ENCODE measurements at places on chromosomes 3 and 15.

DNA sequence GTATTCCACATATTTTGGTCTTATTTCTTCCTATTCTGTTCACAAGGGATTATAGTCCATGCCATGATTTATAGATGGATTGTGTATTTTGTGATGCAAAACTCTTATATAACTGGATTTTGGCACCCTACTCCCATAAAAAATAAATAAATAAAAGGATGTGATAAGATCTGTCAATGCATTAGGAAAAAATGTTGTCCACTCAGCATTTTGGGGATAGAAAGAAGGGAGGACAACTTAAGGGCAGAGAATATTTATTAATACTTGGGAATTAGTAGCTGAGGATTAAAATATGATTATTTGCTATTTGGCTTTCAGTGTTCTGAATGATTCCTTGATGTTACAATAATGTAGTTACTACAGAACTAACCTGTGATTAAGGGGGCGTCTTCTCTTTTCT is 682.6 kb downstream of the ZBBX start:
- no peak for DNase-seq

DNA sequence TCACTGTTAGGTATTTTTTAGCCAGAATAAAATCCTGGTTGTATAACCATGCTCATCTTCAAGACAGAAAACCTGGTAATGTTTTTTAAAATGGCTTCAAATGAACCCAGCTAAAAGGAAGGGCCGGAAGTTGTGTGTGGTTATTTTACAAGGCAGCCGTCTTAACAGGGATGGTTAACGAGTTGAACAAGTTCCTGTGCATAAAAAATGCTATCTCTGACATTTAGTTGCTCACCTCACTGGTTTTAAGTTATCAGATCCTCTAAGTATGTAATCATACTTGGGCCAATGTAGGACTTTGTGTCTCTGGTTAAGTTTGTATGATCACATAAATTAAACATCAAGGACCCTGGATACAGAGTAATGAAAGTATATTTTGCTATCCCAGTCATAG is 2.1 kb downstream of the ATP11B start:
- no peak for DNase-seq

- no peak for DNase-seq
These were observed 611.2 kb upstream of the CFAP20DC start for GRCh38 chr3:59660852-59661625.

DNA sequence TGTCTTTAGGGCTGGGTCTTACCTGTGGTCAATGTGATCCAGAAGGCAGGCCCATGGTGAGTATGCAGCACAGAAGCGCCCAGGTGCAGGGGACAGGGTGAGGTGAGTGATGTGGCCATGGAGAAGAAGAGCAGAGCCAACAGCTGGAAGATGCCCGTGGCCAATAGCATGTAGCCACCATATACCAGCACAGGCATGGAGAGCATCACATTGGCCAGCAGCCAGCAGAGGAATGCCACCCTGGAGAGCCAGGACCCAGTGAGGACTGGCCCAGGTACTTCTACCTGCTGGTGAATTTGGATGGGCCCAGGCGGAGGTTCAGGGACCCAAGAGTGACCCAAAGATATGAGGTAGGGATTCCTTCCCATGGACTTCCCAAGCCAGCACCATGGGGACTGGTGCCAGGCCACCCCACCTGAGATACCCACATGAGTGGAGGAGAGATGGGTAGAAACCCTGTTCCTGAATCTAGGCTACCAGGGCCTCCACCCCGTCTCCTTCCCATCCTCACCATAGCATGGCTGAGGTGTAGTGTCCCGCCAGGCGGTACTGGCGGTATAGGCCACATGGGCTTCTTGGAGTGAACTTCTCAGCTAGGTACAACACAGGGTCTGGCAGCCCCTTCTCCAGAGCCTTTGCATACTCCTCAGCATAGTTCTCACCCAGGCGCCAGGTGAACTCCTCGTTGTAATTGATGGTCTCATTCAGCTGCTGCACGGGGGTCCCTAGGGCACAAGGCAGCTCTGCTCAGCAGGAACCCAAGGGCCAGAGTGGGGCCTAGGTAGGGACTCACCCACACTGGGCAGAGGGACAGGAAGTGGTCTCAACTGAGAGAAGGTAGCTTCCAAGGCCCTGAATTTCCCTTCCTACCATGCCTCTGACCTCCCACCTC is 6.2 kb downstream of the DUOXA2 start:
- DNase-seq, result no peak

DNA sequence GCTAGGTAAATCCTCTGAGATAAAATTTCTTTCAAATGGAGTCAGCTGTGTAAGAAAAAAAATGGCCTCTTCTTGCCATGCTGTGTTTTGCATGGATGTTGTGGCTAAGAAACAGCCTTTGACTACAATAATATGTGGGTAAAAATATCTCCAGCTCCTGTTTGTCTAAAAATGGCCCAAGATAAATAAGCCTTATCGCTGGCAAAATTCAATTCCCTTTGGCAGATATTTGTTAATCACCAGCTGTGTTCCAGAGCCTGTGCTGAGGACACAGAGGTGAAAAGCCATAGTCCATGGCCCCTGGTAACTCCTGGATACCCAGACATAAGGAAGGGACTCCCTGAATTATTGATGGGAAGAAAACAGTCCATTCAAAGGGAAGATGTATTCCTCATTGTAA is 15.3 kb upstream of the RAMAC start:
- no peak for DNase-seq

DNA sequence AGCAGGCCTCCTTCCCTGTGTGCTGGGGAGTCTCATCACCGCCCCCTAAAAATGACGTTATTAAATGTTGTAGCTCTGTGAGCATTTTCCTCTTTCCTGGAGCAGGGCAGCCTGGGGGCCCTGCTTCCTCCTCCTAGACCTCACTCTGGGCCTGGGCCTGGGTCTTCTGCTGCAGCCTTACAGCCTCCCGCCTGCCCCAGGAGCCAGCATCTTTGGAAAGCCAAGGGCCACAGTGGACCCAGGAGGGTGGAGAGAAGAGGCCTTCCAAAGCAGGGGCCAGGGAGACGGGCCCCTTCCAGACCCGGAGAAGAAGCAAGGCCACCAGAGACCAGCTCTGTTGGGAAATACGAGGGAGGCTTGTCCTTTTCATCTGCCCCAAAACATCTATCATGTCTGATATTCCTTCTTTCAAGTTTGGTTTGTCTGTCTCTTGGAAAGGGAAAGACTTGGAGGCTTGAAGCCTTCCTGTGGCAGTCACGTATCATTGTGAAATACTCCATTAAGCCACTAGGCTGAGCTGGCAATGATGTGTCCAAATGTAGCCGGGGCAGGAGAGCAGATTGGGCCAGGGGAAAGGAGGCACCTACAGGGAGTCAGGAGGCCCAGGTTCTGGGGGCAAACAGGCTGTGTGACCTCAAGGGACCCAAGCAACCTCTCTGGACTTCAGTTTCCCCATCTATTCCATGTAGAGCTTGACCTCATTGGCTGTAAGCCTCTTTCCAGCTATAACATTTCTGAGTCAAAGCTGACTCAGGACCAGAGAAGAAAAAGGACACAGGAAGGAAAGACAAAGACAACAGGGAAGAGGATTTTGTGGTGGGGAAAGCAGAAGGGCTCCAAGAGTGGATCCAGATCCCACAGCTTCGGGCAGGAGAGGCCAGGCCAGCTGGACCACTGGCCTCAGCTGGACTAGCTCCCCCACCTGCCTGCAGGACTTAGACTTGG is 31.1 kb downstream of the CYP11A1 start:
- DNase-seq, result no peak

DNA sequence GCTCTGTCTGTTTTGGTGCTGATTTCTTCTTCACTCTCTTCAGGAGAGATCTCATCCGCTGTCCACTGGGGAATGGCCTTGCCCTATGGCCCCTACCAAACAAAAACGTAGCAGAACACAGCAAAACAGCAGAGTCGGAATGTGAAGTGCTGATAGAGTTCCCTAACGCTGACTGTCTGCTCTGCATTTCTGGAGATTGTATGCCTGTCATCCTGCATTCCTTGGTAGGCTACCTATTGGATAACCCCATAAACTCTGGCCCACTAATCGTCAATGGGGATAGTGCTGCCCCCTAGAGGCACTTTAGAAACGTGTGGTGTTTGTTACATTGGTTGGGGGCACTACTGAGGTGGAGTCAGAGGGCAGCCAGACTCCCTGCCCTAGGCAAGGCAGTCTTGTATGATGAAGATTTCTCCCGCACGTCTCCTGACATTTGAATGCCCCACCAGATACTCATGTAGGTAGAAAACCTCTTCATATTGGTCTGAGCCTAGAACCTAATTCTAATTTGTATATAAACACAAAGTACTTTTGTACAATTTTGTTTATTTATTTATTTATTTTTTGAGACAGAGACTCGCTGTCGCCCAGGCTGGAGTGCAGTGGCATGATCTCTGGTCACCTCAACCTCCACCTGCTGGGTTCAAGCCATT is 15.6 kb upstream of the MAGEF1 start:
- DNase-seq, result peak; percentile 13

GRCh38 chr3:8307545-8308110 is 194.0 kb upstream of the LMCD1 start:
- DNase-seq, result no peak

DNA sequence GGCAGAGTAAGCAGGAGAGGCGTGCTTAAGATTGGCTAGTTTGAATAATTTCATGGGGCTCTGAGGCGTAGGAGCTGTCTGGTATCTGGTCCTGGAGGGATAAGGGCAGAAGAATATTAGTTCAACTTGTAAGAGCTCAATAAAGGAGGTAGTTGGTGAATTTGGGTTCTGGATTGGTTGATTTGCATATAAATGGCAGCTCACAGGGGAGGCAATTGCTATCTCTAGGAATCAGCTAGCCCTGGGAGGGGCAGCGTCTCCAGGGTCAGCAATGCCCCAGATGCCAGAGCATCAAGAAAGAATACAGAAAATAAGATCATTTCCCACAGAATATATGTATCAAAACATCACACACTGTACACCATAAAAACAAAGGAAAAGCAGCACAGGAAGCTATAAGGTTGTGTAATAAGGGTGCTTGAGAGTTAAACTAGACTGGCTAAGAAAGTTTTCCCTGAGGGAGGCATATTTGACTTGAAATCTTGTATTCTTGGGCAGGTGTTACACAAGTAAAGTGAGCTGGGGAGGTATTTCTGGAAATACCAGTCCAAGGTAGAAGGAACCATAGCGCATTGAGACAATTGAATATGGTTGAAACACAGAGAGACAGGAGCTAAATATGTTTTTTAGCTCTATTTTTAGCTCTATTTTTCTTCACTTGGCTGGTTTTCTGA is 6.1 kb downstream of the MOBP start:
- no peak for DNase-seq

- no peak for DNase-seq
These were observed 50.5 kb downstream of the CTDSPL start for GRCh38 chr3:37912052-37912733.

DNA sequence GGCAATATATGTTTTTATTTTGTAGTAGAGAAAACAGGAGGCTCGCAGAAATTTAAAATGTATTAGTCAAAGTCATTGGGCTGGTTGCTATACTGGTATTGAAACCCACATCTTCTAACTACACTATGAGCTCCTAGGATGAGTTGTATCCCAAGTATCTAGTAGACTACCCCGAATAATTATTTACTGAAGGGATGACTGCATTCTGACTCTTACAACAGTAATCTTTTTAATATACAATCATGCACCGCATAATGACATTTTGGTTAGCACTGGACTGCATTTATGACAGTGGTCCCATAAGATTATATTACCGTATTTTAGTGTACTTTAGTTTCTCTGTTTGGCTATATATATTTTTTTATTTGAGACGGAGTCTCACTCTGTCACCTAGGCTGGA is 15.3 kb downstream of the PIGB start:
- DNase-seq, result no peak

DNA sequence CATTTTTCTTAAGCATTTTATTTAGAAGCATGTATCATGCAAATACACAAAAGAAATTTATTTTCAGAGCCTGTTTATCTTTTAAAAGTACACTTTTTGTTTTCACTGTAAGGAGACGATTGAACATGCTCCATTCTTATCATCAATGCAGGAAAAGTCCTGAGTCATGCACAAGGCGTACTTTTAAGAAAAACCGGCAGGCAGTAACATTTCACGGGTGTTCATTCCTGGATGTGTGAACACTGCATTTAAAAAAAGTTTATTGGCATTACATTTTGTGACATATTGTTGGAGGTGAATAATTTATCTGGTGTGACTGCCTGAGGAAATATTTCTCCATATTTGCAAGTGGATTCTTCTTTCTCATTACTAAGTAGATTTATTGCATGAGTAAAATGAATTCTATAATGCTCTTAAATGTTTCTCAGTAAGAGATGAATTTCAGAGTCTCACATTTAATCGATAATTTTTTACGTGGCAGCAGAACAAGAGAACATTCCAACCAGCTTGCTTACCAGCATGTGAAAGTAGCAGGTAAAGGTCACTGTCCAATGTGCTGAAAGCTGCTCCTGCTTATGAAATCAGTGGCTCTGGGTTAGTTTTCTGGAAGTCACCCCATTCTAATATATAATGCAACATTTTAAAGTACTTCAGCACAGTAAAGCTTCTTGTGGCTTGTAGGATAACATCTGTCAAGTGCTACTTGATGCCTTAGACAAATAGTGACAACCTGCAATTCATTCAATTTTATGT is 87.0 kb downstream of the SV2B start:
- no peak for DNase-seq

DNA sequence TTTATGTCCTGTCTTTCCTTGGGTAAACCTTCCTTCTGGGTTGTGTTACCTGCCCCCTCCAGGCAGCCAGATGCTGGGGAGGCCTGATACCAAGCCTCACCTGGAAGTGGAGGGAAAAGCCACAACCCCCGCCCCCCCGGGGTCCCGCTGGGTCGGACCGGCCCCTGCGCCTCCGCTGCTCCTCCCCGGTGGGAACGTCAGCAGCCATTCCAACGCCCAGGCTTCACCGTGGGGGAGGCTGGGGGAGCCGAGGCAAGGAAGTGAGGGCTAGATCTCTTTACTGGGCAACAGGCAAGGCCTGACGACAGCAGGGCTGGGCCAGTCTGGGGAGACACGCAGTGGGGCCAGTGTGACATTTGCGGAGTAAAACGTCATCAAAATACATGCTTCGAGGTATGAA is 53.0 kb upstream of the SNRPA1 start:
- no peak for DNase-seq

GRCh38 chr3:32359766-32360492 is 31.7 kb upstream of the CMTM7 start:
- DNase-seq, result no peak

- no peak for DNase-seq
These were observed 1.9 kb downstream of the ARHGAP31 start for GRCh38 chr3:119295816-119296726.

GRCh38 chr15:67039384-67040075 is 25.9 kb upstream of the SMAD3 start:
- no peak for DNase-seq

GRCh38 chr15:45116482-45117307 is 2.6 kb downstream of the DUOXA2 start:
- DNase-seq, result no peak

- no peak for DNase-seq
These were observed 326.7 kb upstream of the CTDSPL start for GRCh38 chr3:37534940-37535339.

Measured in activated T-helper 1 cell treated with anti-CD3 and anti-CD28 coated beads, Interleukin-2, amount 50 U/mL, for 16 hours (primary cell).